ENCODE measurements at places on chromosomes 2 and 18.

- DNase-seq: no peak
Observed at GRCh38 chr2:219526320-219527075, 12.2 kb downstream of the ASIC4 start.

GRCh38 chr2:239318790-239319661 is 81.8 kb downstream of the HDAC4 start:
- peak; percentile 52 for DNase-seq

- peak; percentile 27 for DNase-seq
Observed at GRCh38 chr2:29923110-29923721, 1.8 kb upstream of the ALK start.

- no peak for DNase-seq
Observed at GRCh38 chr18:24157855-24158254, 19.0 kb downstream of the CABYR start.

DNA sequence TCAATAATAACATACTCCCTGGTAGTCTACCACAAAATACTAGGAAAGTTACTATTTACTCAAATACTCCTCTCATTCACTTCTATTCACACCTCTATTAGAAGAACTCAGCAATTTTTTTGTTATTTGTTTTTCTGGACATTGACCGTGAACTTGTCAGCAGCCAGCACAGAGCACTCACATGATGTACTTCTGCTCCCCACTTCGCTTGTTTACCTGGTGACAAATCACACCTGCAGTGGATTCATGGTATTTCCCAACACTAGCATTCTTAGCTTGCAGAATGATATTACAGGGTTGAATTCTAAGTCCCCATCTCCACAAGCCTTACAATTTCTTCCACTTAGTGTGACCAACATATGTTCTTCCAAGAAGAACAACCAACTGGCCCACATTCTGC is 238.2 kb downstream of the SATB2 start:
- DNase-seq: no peak
